Hippocampal formation (tissue), 2 donors: ENCODE measurements at places on chromosomes 2 and 18.

DNA sequence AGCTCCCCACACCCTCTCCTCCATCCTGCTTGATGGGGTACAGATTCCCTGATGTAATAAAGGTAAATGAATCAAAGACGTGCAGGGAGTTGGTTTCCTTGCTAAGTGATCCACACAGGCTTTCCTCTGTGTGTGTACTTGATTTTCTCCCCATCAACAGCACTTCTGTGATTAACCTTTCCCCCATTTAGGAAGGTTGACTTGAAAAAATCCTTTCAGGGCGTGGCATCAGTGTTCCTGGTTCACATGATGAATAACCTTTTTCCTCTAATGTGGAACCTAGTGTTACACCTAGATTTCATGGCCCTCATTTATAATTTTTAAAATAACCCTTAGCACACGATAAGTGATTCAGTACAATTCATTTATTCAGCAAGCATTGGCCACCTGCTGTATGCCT is 115.0 kb downstream of the ICA1L start:
- DNase-seq = no peak

DNA sequence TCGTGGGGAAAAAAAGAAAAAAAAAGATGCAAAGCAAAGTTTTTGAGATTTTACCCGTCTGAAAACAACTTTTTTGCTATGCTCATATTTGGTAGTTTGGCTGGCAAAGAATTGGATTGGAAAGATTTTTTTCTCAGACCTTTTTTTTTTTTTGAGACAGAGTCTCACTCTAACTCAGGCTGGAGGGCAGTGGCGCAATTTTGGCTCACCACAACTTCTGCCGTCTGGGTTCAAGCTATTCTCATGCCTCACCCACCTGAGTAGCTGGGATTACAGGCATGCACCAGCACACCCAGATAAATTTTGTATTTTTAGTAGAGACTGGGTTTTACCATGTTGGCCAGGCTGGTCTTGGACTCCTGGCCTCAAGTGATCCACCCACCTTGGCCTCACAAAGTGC is 56.3 kb upstream of the TANC1 start:
- no peak for DNase-seq

- no peak for DNase-seq
Measured at GRCh38 chr2:149422337-149422990, 92.1 kb downstream of the LYPD6 start.

DNA sequence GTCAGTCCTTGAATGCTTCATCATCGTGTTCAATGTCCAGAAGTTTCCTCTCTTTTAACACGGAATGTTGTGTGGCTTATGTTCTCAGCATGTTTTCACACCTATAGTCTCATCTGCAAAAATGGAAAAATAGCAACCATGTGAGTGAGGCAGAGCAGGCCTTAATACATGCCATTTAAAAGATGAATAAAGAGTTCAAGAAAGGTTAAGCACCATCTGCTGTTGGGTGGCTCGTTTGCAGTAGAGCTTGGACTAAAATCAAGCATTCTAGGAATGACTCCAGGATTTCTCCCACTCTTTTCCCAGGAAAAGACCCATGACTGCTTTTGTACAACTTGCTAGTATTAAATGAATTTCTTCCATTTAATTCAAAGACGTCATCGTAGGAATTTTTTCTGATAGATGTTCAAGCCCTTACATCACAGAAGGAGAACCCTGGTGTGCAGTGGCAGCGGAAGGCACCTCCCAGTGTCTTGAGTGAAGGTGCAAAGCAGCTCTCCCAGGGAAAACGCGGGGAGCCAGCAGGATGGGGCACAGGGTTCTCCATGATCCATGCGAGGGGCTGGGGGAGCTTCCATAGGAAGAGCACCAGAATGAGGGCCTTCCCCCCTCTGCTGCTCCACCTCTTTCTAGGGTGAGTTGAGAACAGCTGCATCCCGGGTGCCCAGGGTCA is 9.6 kb downstream of the DCDC2C start:
- DNase-seq = peak; percentile 11

GRCh38 chr18:30763902-30764350 is 278.6 kb downstream of the DSC3 start:
- no peak for DNase-seq

DNA sequence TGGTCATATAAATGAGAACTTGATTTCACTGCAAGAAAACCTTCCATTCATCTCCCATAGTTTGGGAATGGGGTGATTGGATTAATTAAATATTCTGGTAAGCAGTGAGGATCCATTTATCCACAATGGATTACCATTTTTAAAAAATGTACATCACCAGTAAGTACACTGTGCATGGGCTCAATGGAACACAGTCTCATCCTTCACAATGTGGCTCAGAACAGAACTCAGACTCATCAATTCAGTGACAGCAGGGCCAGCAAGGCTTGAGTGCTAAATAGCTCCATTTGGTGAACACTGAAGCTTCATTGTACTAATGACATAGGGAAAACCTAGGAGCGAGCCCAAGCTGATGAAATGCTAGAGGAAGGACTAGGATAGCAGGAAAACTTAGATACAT is 223.8 kb downstream of the CMPK2 start:
- DNase-seq = no peak

- DNase-seq = no peak
Measured at GRCh38 chr18:63741769-63742168, 33.4 kb upstream of the SERPINB7 start.

DNA sequence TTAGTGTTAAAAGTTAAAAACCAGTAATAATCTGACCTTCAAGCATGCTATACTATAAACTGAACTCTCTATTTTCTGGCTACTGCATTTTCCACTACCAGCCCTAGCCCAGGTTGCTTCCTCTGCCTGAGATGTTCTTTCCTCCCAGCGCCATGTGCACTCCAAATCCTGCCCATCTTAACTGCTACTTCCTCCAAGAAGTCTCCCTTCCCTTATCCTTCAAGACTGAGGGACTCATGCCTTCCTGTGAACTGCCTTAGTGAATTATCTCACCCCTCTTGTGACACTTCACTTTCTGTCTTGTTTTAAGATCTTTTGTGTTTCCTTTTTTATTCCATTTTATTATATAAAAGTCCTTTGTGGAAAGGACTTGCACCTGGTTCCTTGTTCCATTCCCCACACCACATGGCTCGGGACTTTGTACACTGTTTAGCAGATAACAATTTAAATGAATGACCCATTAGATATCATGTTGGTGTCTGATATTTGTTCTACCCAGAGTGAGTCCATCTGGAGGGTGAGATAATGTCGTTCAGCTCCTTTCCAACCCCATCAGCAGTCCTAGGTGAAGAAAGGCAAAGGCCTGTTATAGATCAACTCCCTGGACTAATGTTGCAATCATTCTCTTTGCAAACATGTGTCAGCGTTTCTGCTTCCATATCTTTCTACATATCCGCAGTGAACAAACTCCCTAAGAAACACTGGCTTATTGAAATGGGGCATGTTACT is 20.9 kb upstream of the AGFG1 start:
- DNase-seq = no peak

DNA sequence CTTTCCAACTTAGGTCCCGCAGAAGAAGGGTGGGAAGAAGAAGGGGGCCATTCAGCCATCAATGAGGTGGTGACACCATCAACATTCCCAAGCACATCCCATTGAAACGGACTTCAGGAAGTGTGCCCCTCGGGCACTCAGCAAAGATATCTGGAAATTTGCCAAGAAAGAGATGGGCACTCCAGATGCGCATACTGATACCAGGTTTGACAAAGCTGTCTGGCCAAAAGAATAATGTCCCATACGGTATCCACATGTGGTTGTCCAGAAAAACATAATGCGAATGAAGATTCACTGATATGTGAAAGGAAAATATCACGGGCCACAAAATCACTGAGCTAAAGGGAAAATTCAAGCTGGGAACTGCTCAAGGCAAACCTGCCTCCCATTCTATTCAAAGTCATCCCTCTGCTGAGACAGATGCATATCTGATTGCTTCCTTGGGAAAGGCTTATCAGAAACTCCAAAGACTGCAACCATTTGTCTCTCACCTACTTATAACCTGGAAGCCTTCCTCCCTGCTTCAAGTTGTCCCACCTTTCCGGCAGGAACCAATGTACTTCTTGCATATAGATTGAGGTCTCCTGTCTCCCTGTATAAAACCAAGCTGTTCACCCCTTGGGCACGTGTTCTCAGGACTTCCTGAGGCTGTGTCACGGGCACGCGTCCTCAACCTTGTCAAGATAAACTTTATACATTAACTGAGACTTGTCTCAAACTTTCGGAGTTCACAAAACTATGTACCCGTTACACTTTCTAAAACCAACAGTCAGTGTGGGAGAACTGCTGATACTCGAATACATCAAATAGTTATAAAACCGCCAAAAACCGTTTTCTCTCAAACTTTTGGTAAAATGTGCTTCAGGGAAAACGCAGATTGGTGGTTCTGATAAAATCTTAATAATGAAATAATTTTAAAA is 1.3 kb upstream of the PDK1 start:
- DNase-seq = no peak

DNA sequence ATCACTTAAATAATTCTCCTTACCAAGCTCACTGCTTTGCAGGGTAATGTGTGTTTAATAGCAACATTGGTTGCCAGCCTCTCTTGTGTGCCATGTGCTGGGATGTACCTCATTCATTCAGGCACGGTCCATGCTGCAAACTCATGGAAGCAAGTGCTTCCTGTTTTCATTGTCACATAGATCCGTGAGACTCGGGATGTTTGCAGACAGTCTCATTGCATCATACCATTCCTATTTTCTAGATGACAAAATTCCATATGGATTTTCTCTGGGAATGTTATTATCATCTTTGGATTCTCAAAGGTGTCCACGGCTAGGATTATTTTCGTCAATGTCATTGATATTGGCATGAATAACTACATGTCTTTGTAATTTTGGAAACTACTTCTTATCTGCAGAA is 60.0 kb upstream of the HDAC4 start:
- no peak for DNase-seq

DNA sequence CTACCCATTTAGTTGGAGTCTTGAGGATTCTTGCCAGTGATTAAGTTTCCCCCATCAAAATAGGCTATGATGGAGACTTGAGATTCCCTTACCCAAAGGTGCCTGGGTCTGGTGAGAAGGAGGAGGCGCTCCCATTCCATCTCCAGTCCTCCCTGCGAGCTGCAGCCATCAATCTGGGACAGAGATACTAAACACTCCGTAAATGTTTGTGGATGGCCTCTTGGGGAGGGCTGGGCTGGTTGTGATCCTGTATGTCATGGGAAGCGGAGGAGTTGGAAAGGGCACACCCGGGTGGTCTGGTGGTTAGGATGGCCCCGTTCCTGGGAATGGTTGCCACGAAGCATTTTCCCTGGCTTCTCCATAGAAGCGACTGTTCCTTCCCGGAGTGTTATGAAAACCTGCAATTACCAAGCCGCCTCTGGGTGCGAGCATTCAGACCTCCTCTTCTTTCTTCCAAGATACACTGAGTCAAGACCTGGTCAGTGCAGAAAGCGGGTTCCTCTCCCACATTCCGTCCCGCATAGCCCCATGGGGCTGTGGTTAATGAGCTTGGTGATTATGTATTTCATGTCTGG is 196.9 kb downstream of the CTIF start:
- DNase-seq = no peak

GRCh38 chr18:24809173-24809950 is 348.9 kb downstream of the HRH4 start:
- DNase-seq = no peak

GRCh38 chr2:201973305-201973928 is 60.2 kb upstream of the FZD7 start:
- no peak for DNase-seq

DNA sequence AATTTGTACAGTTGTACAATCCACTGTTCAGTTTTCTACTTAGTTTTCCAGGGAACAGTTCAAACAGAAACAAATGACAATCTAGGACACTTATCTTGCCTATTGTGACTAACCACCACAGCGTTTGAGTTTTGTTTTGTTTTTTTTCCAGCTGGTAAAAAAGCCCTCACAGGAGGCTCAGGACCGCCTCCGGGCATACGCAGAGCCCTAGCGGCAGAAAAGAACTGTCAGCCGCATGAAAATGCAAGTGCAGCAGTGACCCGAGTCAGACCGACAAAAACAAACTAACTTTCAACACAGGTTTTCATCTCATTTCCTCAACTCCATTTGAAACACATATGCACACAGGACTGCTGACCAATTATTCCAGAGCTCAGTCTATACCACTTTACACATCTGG is 68.6 kb downstream of the STEAP3 start:
- DNase-seq = no peak

GRCh38 chr2:208363485-208363884 is 43.1 kb upstream of the PTH2R start:
- no peak for DNase-seq

DNA sequence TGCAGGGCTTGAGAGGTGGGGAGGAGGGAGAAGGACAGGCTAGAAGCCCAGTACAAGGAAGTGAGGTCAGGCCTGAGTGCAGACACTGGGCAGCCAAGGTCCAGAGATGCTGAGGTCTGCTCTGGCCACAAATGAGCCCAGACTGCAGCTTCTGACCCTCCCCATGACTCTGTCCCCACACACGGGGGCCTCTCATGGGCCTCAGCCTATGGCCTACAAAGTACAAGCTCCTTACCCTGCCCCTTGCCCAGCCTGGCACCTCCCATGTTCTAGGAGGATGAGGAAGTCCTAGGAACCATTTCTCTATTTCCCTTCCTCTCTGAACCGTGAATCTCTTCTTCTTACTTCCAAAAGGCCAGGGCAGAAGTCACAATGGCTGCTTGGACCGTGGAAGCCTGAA is 193.8 kb downstream of the ANKRD30B start:
- no peak for DNase-seq

- no peak for DNase-seq
Measured at GRCh38 chr2:115652652-115653051, 1210.2 kb downstream of the DPP10 start.

DNA sequence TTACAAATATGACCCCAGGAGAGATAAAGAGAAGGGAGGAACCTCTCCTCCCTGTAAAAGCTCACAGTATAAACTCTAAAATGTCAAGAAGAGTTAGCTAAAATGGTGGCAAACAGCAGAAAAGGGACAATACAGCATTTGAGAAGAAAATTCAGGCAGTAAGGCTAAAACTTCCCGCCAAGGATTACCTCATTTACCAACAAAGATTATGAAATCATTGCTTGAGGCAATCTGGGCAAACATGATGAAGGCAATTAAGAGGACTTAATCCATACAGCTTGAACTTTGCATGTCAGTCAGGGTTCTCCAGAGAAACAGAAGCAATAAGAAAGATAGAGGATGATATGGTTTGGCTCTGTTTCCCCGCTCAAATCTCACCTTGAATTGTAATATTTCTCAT is 81.4 kb downstream of the CMPK2 start:
- no peak for DNase-seq

- no peak for DNase-seq
Measured at GRCh38 chr2:171564463-171564862, 42.2 kb downstream of the CYBRD1 start.

DNA sequence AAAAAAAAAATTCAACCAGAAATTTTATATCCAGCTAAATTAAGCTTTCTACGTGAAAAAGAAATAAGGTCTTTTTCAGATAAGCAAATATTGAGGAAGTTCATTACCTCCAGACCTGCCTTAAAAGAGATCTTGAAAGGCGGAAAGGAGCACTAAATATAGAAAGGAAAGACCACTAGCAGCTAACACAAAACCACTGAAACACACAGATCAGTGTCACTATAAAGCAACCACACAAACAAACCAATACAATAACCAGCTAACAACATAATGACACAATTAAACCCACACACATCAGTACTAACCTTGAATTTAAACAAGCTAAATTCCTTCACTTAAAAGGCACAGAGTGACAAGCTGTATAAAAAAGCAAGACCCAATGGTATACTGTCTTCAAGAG is 958.3 kb downstream of the TSN start:
- DNase-seq = no peak

GRCh38 chr2:84493514-84493913 is 22.8 kb upstream of the DNAH6 start:
- DNase-seq = no peak
